ENCODE measurements at places on chromosomes 11 and 22.

GRCh38 chr11:73647459-73648100 is 1.2 kb downstream of the PLEKHB1 start:
- DNase-seq: peak; percentile 97

DNA sequence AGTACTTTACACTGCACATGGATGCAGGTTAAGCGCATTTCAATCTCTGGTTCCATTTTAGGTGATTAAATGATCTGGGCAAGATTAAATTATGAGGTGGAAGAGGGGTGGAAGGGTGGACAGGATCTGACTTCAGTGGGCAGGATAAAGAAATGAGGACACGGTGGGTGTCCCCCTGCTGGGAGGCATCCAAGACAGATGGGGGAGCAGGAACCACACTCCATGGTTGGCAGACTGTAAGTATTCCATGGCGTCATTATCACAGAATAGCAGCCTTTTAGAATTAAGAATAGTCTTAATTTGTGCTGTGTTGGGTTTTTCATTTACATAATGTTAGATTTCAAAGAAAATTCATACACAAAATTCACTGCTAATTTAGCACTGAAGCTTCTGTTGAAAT is 7.6 kb upstream of the SORL1 start:
- no peak for DNase-seq

DNA sequence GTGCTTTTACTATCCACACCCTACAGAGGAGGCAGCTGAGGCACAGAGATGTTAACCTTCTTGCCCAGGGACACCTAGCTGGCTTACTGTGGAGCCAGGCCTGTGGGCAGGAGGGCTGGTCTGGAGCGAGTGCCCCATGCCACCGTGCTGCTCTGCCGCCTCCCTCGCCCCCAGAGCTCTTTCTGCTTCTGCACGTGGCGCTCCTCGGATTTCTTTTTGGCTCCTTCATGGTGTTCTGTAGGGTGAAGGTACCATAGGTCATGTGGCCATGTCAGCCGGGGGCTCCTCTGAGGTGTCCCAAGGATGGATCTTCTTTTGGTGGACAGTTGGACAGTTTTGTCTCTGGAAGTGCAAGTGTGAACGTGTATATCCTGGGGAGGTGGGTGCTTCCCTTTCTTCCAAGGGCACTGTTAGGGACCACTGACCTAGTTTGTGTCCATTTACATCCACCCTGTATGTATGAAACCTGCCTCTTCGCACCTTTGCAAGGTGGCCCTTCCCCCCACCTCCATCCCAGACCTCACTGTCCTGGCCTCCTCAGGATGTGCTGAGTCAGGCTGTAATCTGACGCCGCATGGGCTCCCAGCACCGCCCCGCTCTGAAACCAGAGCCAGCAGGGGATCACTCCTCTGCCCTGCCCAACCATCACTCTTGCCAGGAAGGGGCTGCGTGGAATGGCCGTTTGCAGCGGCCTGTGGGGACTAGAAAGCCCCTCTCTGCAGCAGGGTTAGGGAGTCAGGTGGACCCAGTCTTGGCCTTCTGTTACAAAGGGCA is 31.7 kb downstream of the POLR3H start:
- DNase-seq: no peak

DNA sequence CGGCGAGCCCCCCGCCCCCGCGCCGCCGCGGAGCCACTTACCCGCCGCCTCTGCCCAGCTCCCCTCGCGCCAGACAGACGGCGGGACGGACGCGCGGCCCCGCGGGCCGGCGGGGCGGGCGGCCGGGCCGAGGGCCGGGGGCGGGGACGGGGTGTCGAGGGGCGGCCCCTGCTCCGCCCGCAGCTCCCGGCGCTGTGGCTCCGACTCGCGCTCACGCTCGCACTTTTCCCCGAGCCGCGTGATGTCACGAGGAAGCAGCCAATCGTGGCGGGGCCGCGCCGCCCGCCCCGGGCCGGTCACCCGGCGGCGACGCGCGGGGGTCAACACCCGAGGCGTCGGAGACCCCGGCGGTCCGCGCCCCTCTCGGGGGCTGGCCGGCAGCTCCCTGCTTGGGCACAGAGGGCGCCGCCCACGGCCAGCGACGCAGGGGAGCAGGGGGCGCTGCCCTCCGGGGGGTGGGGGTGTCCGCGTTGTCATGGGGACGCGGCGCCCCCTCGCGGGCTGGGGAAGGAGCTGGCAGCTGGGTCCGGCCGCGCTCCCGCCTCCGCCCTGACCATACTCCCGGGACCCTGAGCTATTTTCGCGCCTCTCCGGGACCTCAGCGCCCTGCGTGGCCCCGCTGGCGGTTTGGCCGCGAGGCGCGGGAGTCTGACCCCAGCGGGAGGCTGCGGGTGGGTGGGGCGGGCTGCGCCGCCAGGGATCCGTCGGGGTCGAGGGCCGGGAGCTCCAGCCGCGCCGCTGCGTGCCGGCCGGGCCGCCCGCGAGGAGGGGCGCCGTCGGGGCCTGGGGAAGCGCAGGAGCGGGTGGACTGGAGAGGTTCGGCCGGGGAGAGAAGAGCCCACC is at the start of gene CHRM4:
CHRM4 (minus strand) TSS at position 199 of the 843 bp plus-strand sequence. CDS start 5,219 bp downstream, outside the sequence.
- DNase-seq: peak; percentile 77

DNA sequence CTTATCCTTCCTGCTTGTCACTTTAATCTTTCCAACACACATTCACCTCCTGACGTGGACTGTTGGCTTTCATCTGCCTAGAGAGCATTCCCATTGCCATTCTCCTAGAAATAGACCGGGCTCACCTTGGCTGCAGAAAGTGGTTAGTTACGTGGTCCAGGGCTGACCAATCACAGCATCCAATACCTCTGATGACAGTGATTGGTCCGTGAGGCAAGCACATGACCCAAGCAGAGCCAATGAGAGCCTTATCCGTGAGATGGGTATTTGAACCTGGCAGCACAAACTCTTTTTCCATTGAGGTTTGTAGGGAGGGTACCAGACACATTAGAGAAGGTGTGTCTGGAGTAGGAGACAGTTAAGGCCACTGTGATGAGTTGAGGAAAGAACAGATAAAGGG is 85.8 kb downstream of the MIAT start:
- DNase-seq: no peak

GRCh38 chr22:47631571-47632102 is 869.2 kb downstream of the TBC1D22A start:
- peak; percentile 91 for DNase-seq

- peak; percentile 97 for DNase-seq
These were observed 609 bp upstream of the ATF4 start for GRCh38 chr22:39519681-39520225.

GRCh38 chr11:123841174-123841573 is 35.0 kb upstream of the OR6M1 start:
- no peak for DNase-seq

- DNase-seq: no peak
These were observed 204.0 kb downstream of the TBC1D22A start for GRCh38 chr22:46966495-46966845.

DNA sequence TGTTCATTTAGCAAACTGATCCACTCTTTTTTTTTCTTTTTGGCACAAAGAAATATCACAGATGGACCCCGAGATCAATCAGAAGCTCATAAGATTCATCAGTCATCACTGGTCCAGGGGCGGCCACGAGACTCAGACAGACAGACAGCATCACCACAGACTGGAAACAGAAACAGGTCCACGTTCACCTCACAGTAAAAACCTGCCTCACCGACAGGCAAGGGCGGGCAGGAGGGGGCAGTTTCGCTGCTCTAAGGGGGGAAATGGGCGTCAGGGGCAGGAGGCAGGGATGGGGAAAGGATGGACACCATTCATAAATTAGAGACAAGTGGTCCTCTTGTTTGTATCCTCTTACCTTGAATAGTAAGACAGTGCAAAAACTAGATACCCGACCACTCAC is 16.5 kb downstream of the CHST1 start:
- no peak for DNase-seq

DNA sequence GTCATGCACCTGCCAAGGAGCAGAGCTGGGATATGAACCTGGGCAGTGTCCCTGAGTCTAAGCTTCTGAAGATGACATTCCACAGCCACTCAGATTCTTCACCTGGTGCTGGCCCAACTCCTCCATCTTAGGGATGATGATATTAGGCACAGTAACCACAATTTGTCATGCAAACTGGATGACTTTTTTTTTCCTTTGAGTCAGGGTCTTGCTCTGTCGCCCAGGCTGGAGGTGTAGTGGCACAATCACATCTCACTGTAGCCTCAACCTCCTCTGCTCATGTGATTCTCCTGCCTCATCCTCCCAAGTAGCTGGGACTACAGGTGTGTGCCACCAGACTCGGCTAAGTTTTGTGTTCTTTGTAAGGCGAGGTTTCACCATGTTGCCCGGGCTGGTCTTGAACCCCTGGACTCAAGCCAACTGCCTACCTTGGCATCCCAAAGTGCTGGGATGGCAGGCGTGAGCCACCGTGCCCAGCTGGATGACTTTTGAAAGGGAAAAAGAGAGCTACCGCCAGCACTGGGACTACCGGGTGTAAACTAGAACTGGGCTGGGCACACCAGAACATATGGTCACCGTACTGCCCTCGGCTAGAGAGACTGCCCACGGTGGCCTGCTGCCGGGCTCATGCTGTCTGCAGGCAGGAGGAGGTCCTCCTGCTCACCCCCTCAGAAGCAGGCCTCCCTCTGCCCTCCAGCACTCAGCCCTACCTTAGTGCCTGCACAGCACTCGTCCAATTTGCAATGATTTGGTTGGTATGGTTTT is 77.7 kb downstream of the NAT10 start:
- no peak for DNase-seq

- DNase-seq: no peak
These were observed 3.6 kb downstream of the PRDX5 start for GRCh38 chr11:64321533-64321932.

GRCh38 chr11:74092425-74092824 is 78.4 kb downstream of the C2CD3 start:
- DNase-seq: no peak

DNA sequence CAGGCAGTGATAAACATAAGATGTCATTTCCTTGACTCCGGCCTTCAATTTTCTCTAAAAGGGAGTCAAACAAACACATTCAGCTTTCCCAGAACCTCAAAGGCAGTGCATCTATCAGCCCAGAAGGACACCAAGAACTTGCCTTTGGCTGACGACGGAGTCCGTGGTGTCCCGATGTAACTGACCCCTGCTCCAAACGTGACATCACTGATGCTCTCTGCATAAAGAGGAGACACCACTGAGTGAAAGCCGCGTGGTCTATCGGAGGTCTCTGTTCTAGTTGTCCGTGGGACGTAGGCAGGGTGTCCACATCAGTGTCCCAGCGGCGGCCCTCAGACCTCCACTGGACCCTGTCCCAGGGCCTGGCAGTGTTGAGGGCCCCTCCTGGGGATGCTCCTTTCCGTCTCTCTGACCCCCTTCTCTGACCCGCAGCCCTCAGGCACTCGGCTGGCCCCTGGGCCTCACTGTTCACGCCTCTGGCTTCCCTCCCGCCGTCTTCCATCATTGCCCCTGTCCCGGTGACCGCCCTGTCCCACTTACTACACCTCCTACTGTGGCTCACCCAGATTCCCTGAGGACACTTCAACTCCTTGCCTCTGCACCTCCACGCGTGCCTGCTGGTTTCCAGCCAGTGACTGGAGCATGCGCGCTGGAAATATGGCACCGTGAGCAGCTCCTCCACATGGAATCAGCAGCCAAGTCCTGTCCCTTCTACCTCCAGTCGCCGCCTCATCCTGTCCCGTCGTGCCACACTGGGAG is 70.4 kb downstream of the NCAPD3 start:
- no peak for DNase-seq

DNA sequence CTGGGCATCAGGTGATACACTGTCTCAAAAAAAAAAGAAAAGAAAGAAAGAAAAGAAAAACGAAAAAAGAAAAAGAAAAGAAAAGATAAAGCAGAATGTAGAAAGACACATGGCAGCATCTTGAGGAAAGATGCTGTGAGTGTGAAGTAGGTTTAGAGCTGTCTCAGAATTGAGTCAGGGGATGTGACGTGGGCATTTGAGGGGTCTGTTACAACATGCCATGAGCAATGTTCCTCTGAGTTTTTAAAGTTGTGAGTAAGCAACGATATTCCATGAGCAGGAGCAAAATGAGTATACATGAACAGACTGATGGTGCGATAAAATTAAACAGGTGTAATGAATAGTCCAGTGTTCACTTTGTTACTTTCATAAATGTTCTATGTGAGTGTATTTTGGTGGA is 11.3 kb upstream of the QSER1 start:
- DNase-seq: no peak

DNA sequence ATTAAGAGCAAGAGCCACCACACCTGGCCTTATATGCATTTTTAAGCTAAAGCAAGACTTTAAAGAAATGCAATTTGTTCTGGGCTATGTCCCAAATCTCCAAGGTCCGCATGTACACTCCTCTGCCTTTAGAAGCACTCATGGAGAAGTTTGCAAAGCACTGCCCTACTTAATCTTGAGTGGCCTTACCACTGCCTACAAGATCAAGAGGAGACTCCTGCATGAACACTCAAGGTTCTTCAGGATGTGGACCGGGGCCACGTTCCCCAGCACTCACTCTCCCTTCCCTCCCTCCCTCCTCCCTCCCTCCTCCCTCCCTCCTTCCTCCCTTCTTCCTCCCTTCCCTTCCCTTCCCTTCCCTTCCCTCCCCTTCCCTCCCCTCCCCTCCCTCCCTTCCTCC is 63.2 kb upstream of the HSPA8 start:
- no peak for DNase-seq

GRCh38 chr11:119520966-119521365 is 98.0 kb upstream of the THY1 start:
- peak; percentile 28 for DNase-seq

DNA sequence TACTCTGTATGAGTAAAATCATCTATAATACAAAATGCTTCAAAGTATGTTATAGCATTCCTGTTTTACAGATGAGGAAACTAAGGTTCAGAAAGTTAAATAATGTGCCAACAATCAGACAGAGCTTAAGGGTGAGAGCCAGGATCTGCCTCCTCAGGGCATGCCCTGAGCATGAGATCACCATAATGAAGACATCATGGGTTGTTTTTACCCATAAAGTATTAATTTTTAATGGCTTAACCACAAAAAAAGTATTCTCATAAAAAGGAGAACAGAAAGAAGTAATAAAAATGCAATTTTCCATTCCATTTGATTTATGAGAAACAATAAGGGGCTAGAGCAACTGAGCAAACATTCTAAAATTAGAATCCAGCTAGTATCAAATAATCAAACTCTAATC is 534.3 kb upstream of the ARHGAP42 start:
- DNase-seq: no peak

GRCh38 chr11:60097189-60097588 is 8.7 kb downstream of the MS4A2 start:
- DNase-seq: no peak

DNA sequence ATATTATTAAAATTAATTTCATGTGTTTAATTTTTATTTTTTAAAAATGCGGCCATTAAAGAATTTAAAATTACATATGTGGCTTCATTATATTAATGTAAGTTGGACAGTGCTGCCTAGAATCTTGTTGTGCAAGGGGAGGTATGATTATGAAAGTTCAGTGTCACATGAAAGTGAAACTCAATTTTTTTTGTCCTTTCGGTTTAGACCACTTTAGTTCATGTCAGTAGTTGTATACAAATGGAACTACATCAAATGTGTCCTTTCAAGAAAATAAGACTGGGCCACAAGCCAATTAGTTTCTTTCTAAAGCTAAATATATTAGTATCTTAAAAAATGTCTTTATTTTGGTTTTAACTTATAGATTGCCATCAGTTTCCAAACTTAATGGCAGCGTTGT is 35.7 kb downstream of the TBCEL start:
- no peak for DNase-seq

GRCh38 chr11:123475469-123475868 is 45.4 kb downstream of the GRAMD1B start:
- DNase-seq: no peak

Data from NCI-H146 (cell line).